ENCODE measurements at places on chromosomes 3 and 15. TPM values are rescaled to one million over a fixed set of nuclear protein-coding genes. Genes with fewer than 3 reads are reported as not detected.

Gene SNX22
- total RNA-seq: 1.5 TPM

Gene RTP1
- total RNA-seq: not detected

Gene SLC22A13
- total RNA-seq: 0.22 TPM

Gene AMOTL2
- total RNA-seq: 64.6 TPM

Gene B3GALNT1
- 75.1 TPM for total RNA-seq

Gene NPAP1
- not detected for total RNA-seq

Gene SEMA3F
- total RNA-seq: 10.0 TPM

Gene RBPMS2
- 242 TPM for total RNA-seq

Gene TFRC
- 131 TPM for total RNA-seq

Gene RLBP1
- not detected for total RNA-seq

Gene KBTBD13
- total RNA-seq: 3.3 TPM

Gene CCR2
- total RNA-seq: 1.3 TPM

Gene KNL1
- total RNA-seq: 0.43 TPM

Gene ADCY5
- 192 TPM for total RNA-seq

Gene HESX1
- total RNA-seq: 0.57 TPM

Gene NRROS
- 2.6 TPM for total RNA-seq

Gene SLC6A11
- not detected for total RNA-seq

Gene STARD5
- total RNA-seq: 1.3 TPM

Gene MOBP
- 0.08 TPM for total RNA-seq

Gene CALML4
- 1.6 TPM for total RNA-seq

Gene NMNAT3
- total RNA-seq: 9.7 TPM

Gene SLC2A2
- not detected for total RNA-seq

Gene GOLGA6L24
- not detected for total RNA-seq

Gene SSR3
- total RNA-seq: 155 TPM

Gene FOXL2NB
- not detected for total RNA-seq

Gene ROPN1
- not detected for total RNA-seq

Gene IGF2BP2
- 18.5 TPM for total RNA-seq

Measured in cardiac septum (tissue), 1 donor.